ENCODE measurements at places on chromosomes 2 and 18.

DNA sequence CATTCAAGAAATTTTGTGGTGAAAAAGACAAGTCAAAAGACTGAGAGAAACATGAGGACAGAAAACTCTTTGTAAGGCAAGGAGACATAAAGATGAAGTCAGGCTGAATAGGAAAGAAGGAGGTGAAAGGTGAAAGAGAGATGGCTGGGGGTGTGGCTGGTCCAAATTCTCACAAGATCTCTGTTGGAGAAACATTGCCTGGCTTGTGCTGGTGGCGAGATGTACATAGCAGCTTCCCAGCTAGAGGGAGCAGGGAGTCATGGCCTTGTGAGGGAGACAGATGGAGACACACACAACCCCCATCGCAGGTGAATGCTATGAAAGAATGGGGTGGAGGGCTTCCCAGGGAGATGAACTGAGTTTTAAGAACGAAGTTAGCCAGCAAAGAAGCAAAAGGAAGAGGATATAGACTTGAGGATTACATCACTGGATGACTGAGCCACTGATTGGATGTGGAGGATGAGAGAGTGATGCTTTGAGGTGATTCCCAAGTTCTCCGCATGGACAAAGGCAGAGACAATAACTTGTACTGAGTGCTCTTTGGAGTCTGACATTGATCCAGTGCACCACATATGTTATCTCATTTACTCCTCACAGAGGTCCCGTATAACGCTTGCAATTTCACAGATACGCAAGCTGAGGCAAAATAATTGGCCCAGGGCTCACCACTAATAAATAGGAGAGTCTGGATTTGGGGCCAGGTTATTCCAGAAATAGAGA lies 3.7 kb upstream of the EMX1 start:
- no peak for DNase-seq

DNA sequence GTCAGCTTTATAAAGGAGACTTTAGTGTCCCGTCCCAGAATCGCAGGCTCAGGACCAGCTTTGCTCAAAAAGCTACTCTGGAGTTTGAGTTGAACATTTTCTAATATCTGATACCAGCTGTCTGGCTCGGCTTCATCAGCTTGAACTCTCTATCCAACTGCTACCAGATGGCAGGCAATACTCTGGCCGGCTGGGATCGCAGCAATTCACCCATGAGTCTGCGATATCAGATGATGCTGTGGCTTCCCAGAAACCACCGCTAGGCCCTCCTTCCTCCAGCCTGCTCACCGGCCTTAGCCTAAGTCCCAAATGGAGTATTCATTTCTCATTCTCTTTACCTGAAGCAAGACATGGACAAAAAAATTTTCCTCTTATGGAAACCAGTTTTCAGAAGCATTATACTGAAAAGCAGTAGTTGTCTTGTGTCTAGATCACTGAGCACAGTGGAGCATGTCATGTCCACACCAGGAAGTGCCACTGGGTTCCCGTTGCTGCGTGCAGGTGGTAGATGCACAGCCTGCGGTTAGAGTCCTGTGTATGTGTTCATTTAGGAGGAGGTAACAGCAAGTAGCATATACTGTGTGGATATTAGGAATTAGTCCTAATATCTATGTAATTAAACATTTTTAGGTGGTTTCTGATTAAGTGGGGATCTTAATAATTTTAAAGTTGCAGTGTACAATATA lies 162.0 kb upstream of the SOX11 start:
- DNase-seq = no peak

DNA sequence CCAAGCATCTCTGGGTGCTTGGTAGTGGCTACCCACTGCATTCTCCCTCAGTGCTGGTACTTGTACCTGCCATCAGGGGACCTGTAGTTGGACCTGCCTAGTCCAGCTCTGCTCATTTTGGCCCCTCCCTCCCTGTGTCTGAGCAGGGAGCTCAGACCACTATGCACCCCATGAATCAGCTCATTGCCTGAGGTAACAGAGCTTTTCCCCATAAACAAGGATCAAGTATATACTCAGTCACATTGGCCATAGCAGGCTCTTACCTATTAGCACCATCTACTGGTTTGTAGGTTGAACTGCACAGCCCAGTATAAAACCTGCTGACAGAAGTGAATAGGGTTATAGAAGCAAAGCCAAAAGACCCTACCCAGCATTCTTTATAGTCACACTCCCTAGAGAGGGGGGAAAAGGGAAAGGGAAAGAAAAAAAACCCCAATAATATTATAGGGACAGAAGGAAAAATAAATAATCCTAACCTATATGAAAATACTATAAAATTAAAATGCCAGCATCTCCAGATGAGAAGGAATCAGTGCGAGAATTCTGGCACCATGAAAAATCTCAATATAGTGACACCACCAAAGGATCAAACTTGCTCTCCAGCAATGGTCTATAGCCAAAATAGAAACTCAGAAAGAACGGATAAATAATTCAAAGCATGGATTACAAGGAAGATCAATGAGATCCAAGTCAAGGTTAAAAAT lies 6.9 kb upstream of the FLACC1 start:
- DNase-seq = no peak

DNA sequence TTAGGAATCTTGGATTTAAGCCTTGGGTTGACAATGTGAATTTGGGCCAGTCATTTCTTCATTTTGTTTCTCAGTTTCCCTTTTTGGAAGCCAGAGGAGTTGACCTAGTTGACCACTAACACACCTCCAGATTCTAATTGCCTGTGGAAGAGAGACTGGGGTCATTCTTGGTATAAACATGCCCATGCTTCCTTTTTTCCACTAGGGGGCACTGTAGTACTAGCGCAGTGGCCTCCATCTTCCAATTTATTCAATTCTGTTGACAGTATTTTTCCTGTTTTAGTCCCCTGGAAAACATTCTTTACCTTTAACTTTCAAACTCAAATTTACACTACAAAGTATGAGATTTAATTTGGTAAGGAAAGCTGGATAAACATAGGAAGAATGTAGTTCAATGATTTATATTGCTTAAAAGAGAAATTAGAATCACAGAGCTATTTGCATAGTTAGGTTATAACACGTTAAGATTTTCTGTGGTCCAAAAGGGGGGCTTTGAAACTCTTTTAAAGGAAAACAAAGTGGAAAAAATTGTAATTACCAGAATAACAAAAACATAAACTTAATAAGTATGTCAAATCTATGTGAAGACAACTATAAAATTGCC lies 57.5 kb upstream of the AGPS start:
- peak; percentile 38 for DNase-seq

All from CD4-positive, alpha-beta T cell (primary cell).